ENCODE measurements at places on chromosomes 3 and 15.

- no peak for DNase-seq
Observed at GRCh38 chr15:97014001-97014400, 683.5 kb downstream of the NR2F2 start.

DNA sequence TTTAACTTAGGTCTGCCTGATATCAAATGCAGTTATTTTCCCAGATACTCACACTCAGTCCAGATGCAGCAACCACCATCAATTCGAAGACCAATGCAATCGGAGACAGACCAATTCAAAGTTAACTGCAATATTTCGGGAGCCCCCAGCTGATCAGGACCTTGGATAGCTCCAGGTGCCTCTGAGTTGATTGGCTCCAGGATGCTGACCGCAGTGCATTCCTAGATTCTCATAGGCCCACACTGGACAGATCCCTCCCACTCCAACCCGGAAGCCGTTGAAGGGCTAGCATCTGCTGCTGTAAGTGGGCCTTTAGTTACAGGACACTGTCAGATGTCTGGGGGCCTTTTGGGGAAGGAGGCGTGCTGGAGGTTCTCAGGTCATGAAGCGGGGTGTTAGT, 89.5 kb upstream of the ATP2B2 start:
- DNase-seq = peak; percentile 23

DNA sequence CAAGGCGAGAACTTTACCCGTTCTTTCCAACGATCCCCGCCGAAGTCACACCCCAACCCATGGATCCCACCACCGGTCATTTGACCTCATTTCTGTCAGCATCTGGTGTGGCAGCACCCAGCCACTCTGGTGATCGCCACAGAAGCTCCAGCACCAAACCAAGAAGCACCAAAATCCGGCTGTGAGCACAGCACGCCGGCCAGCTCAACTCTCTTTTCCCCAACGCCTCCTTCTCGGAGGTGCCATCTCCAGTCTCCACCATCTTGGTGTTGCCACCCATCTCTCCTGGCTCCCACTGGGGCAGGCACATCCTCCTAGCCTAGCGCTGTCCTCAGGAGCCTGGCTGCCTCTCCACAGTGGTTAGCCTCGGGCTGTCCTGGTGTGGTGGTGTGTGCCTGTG, 6.5 kb downstream of the MUC4 start:
- DNase-seq = no peak

GRCh38 chr3:38549486-38549885, 53.3 kb downstream of the EXOG start:
- DNase-seq = no peak

GRCh38 chr3:33145221-33145900, 31.5 kb downstream of the CRTAP start:
- DNase-seq = no peak

DNA sequence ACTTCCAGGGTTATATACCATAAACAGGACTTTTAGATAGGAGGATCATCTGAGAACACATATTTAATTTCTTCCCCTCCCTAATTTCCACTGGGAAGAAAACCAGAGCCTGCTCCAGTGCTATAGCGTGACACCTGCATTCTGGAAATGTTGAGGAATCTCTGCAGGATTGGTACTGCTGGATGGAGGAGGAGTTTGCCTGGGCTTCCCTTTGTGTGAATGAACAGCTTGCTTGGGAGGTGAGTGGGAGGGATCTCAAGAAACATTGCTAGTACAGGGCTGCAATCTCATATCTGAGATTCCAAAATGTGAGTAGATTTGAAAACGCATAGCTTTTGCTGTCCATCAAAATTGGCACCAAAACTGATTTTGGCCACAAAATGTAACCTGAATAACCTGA, 295.9 kb upstream of the RGMA start:
- DNase-seq = no peak

DNA sequence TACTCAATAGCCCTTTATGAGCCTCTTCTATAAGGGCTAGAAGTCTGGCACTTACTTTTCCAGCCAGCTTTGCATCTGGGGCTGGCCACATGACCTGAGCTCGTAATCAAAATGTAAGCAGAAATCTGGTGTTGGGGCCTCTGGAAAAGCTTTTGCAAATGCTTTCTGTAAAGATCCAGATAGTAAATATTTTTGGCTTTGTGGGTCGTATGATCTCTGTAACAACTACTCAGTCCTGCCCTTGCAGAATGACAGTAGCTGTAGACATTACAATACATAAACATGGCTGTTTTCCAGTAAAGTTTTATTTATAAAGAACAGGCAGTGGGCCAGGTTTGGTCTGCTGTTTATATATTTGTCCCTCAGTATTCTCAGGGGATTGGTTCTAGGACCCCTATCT, 46.2 kb upstream of the THRB start:
- DNase-seq = no peak

- DNase-seq = peak; percentile 74
Observed at GRCh38 chr3:126472277-126473006, 3.2 kb downstream of the ZXDC start.

- DNase-seq = no peak
Observed at GRCh38 chr15:93059442-93059841, 29.6 kb downstream of the RGMA start.

GRCh38 chr3:189947948-189948723, 172.6 kb downstream of the P3H2 start:
- no peak for DNase-seq

GRCh38 chr3:58464866-58465265, 27.0 kb upstream of the KCTD6 start:
- DNase-seq = no peak

- DNase-seq = no peak
Observed at GRCh38 chr15:68447976-68448755, 16.2 kb upstream of the ITGA11 start.

- no peak for DNase-seq
Observed at GRCh38 chr15:50315814-50316630, 39.0 kb downstream of the GABPB1 start.

DNA sequence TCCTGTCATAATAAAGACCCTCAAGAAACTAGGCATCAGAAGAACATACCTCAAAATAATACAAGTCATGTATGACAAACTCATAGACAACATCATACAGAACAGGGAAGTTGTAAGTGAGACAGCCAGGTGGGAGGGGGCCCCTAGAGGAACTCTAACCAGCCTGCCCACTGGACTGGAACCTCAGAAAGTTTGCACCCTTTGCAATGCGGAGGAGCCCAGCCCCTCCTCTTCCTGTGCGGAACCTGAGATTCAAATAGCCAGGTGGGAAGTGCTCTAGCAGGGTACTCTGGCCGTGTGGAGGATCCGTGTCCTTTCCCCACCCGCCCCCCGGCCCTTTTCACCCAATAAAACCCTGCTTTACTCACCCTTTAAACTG, 387.0 kb upstream of the CBLB start:
- peak; percentile 64 for DNase-seq

DNA sequence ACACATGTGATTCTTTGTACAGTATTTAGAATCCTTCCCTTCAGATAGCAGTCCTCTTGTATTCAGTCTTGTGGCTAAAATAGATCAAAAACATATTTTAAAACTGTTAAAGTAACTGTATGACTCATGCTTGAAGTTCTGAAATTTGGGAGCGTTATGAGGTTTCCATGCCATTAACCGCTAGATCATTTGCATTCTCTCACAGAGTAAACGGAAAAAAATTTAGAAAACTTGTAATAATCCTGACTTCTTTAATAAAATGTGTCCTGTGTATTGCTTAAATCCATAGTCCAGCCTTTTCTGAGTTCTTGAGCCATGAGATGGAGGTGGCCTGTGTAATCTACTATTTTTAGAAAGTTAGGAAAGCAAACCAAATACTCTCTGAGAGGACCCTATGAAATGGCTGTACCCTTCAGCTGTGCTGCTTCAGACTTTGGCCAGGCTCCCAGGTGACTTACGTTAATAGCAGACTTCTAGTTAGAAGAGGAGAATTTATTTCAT, 33.8 kb downstream of the MBNL1 start:
- DNase-seq = no peak

- DNase-seq = no peak
Observed at GRCh38 chr15:72911626-72912025, 128.1 kb upstream of the ADPGK start.

GRCh38 chr15:82549199-82549665, 9.0 kb upstream of the RPS17 start:
- no peak for DNase-seq

- no peak for DNase-seq
Observed at GRCh38 chr3:43894176-43895049, 203.7 kb downstream of the ABHD5 start.

DNA sequence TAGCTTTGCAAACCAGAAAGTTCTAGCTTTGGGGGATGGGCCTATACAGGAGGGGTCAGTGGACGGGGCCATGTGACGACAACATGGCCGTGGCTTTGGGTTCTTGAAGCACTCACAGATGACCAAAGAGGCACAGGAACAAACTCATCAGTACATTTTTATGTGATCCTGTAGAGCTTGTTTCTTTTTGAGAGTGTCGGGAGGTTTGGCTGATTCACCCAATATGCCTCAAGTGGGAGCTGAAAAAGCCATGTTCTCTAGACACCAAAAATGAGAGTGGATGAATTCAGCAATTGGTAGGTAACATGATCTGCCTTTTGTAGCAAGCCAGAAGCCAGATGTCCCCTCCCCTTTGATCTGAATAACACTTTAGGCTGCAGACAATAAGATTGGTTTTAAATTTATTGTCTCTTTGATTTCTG, 30.1 kb downstream of the GREM1 start:
- no peak for DNase-seq

DNA sequence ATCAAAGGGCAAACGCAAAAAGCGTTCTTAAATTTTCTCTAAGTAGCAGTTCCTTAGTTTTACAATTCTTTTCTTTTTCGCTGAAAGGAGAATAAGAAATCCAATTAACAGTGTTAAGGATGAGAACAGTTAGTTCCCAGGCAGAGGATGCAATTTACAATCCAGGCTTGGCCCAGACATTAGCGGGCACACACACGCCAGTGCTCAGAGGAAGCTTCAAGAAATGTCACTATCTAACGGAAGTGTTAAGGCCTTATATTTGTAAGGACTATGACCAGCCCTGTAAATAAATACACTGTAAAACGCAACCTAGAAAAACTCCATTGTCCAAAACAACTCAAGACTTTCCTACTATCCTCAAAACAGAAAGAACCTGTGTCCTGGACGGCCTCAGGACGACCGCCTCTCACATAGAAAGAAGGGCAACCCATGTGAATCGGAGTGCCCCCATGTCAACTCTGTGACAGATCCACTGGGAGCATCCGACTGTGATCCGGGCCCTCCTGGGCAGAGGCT, 1.3 kb downstream of the ACAP2 start:
- no peak for DNase-seq

GRCh38 chr3:74027121-74027520, 402.4 kb upstream of the PDZRN3 start:
- no peak for DNase-seq

DNA sequence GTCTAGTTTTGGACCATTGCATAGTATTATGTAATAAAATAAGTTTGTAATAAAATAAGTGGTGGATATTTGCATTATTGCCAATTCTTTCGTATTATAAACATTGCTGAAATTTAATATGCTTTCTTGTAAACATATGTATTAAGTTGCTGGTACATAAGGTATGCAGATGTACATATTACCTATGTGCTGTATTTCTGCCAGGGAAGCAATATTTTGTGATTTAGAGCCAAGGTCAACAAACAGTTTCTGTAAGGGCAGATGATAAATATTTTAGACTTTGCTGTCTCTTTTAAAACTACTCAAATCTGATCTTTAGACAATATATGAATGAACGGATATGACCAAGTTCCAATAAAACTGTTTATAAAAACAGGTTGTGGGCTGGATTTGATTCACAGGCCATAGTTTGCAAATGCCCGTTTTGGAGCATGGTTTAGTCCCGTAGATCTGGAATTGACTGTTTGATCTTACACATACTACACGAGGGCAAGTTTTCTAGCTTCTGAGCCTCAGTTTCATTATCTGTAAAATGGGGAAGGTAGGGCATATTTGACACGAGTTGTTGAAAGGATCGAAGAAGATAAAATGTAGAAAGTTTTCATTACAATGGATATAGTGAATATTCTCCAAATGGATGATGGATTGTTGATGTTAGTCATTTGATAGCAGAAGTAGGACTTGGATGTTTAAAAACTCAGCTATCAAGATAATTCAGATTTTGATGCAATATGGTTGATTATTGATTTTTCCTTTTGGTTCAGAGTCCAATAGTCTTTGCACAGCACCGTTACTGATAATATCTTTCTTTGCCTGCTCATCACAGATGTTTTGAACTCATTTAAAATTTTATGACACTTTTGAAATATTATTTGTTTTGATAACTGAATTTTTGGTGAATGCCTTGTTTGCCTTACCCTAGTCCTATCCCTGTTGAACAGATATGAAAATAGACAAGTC, 394.6 kb downstream of the FEZF2 start:
- DNase-seq = no peak

GRCh38 chr15:87761736-87762509, 494.6 kb downstream of the NTRK3 start:
- DNase-seq = peak; percentile 36

DNA sequence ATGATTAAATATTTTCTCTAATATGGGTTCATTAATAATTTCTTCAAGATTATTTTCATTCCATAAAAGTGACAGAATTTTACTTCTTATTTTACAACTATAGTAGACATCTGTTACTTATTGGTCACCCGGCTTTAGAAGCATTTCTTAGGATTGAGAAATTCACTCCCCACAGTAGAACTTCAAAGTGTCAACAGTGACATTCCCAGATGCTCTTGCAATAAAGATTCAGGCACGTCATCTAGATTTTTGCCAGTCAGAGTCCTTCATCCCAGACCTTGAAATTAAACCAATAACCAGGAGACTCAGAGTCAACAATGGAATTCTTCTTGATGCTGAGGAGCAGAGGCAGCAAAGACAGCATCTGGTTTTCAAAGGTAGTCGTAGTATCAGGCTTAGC, 190.8 kb downstream of the VGLL3 start:
- DNase-seq = no peak

DNA sequence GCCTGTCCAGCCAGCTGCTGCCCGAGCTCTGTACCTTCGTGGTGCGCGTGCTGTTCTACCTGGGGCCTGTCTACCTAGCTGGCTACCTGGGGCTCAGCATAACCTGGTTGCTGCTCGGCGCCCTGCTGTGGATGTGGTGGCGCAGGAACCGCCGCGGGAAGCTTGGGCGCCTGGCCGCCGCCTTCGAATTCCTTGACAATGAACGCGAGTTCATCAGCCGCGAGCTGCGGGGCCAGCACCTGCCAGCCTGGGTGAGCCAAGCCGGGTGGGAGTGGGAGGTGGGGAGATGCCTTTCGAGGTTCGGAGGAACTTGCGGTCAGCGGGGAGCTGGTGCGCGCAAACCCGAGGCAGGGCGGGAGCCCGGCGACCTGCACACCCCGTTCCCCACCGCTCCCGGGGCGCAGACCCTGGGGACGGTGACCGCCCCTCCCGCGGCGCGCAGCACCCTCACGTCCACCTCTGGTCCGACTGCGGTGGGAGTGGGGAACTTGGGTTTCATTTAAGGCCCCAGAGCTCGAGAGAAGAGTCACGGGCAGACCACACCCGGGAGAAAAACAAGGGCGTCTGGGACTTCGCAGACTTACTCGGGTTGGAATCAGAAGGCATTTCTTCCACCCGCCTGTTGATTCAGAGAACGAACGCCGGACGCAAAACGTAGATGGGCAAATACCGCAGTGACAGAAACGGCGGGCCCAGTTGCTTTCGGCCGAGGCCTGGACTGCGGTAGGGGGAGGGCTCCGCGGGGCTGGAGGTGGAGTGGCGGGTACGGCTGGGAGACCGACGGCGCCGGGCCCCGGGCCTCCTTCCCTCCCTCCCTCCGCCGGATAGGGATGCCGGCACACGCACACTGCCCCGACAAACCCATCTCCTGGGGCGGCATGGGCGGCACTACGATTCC, 708 bp downstream of the ESYT3 start:
- no peak for DNase-seq

GRCh38 chr15:48596415-48596814, 49.1 kb downstream of the FBN1 start:
- DNase-seq = no peak

GRCh38 chr3:178546079-178546478, 9.8 kb downstream of the KCNMB2 start:
- no peak for DNase-seq

All from CD4-positive, alpha-beta T cell treated with Interleukin-15 for 1 hour (primary cell).